ENCODE measurements at places on chromosomes 4 and X. TPM values are rescaled to one million over a fixed set of nuclear protein-coding genes. Genes with fewer than 3 reads are reported as not detected.

The FGFBP2 gene
- total RNA-seq = not detected

The RHOH gene
- not detected for total RNA-seq

The SPATA4 gene
- not detected for total RNA-seq

The PRR32 gene
- total RNA-seq = not detected

The ARAP2 gene
- total RNA-seq = not detected

The NXF2 gene
- total RNA-seq = not detected

The SOWAHB gene
- 0.11 TPM for total RNA-seq

The CCDC158 gene
- total RNA-seq = 0.05 TPM

The SRPK3 gene
- 0.29 TPM for total RNA-seq

The MAGED2 gene
- 248 TPM for total RNA-seq

The CXXC4 gene
- not detected for total RNA-seq

The PLAC1 gene
- not detected for total RNA-seq

The SMIM10 gene
- 5.7 TPM for total RNA-seq

The APEX2 gene
- total RNA-seq = 15.6 TPM

The DOK7 gene
- total RNA-seq = not detected

The AKAP4 gene
- total RNA-seq = not detected

The LPAR4 gene
- total RNA-seq = not detected

The DUX4 gene
- total RNA-seq = not detected

The BMX gene
- total RNA-seq = not detected

The BST1 gene
- total RNA-seq = 2.7 TPM

The XAGE2 gene
- total RNA-seq = not detected

The SERTM2 gene
- total RNA-seq = not detected

The RTL9 gene
- 0.18 TPM for total RNA-seq

The STAP1 gene
- not detected for total RNA-seq

The TACR3 gene
- total RNA-seq = not detected

The ASB11 gene
- not detected for total RNA-seq

The KIF4A gene
- total RNA-seq = 26.6 TPM

The CDX4 gene
- not detected for total RNA-seq

The GPR50 gene
- not detected for total RNA-seq

The CLDN34 gene
- not detected for total RNA-seq

The FDCSP gene
- total RNA-seq = not detected

The CLIC2 gene
- not detected for total RNA-seq

The TMLHE gene
- total RNA-seq = 12.5 TPM

The MND1 gene
- total RNA-seq = 8.4 TPM

The AKAP14 gene
- total RNA-seq = not detected

All from HFFc6 (cell line).